NCI-H345 (cell line): ENCODE measurements at places on chromosomes 3 and 15.
A peak's percentile ranks its signal among the peaks of the same experiment; 100 is the strongest.

GRCh38 chr3:113575206-113575605, 42.9 kb downstream of the SIDT1 start:
- peak; percentile 6 for DNase-seq

- no peak for DNase-seq
These were observed 20.8 kb downstream of the STAG1 start for GRCh38 chr3:136731274-136731884.

GRCh38 chr3:132004571-132004970, 30.2 kb downstream of the CPNE4 start:
- DNase-seq, result no peak

- no peak for DNase-seq
These were observed 35.9 kb upstream of the ZNF774 start for GRCh38 chr15:90316139-90316538.

GRCh38 chr15:42798802-42799201, 61.9 kb upstream of the CDAN1 start:
- no peak for DNase-seq

- no peak for DNase-seq
These were observed 8.5 kb downstream of the CCDC9B start for GRCh38 chr15:40332113-40332781.

DNA sequence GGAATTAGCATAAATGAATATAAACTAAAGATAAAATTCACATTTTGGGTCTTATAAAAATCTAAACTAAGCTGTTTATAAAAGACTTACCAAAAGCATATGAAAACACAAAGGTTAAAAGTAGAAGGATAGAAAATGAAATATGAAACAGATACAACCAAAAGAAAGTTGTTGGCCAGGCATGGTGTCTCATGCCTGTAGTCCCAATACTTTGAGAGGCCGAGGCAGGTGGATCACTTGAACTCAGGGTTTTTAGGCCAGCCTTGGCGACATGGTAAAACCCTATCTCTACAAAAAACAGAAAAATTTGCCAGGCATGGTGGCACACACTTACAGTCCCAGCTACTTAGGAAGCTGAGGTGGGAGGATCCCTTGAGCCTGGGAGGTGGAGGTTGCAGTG, 51.0 kb downstream of the CPA3 start:
- DNase-seq, result no peak

GRCh38 chr3:135199137-135199536, 404.1 kb downstream of the EPHB1 start:
- DNase-seq, result no peak

DNA sequence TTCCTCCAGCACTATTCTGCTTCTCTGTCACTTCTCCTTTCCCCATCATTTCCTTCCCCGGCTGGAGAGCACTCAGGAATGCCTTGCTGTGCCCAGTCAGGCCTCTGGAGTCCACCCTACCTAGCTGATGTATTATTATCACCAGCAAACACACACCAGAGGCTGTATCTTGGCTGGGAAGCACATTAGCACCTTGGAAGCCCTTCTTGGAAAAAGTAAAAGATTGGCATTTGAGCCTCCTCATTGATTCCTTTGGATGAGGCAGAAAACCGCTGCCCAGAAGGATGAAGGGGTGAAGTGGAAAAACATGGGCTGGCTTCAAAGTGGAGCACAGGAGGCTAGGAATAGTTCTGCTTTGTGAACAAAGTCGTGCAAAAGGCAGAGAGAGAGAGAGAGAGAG, 244.3 kb downstream of the RPLP1 start:
- DNase-seq, result no peak

DNA sequence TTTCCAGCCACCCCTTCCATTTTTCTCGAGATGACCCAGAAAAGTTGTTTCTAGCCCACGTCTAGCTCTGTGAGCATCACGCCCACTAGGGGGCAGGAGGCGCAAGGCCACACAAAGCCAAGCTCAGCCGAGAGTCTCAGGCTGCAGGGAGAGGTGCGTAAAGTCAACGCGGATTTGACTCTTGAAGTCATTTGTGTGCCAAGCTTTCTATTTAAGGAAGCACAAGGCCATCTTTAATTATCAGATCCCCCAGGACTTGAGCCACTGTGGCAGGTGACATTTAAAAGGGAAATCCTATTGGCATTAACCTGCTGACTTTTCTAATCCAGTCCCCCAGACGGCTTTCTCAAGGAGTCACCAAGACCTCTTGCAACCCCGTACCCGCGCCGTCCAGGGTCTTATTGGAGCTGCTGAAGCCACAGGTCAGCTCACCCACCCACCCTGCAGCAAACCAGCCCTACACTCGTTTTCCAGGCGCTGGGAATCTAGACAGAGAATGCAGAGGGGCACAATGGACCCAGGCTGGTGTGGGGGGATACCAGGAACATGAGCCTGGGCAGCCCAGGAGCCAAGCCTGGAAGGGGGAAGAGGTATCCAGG, 62.1 kb downstream of the CAPN7 start:
- DNase-seq, result peak; percentile 67

- DNase-seq, result no peak
These were observed 3.7 kb upstream of the RHOV start for GRCh38 chr15:40877694-40878093.

DNA sequence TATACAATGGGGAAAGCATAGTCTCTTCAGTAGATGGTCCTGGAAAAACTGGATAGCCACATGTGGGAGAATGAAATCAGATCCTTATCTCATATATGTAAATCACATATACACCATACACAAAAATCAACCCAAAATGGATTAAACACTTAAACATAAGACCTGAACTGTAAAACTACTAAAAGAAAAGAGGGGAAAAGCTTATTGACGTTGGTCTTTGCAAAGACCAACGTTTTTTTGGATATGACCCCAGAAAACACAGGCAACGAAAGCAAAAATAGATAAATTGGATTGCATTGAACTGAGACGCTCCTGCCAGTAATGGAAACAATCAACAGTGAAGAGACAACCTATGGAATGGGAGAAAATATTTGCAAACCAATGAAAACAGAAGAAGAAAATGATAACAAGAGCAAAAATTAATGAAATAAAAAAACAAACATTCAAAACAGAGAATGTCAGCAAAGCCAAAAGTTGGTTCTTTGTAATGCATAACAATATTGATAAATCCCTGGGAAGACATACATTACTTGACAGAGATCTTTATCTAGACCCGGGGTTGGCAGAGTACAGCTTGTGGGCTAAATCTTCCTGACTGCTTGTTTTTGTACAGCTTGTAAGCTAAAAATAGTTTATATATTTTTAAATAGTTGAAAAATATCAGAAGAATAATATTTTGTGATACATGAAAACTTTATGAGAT, 86.9 kb downstream of the NEO1 start:
- no peak for DNase-seq

DNA sequence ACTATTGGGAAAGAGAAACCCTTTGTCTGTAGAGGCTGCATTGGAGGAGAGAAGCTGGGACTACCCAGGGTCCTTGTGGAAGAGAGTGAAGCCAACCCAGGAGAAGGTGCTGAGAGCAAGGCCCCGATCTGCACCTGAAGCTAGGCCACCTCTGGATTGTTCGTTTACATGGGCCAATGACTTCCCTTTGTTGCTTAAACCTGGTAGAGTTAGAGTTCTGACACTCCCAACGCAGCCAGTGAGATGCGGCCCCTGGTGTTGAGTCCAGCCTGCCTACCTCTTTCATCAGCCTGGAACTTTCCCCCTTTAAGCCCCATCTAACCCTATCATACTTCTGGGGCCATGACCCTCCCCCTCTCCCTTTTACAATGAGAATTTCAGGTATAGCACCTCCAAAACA, 30.8 kb downstream of the CCDC13 start:
- no peak for DNase-seq

DNA sequence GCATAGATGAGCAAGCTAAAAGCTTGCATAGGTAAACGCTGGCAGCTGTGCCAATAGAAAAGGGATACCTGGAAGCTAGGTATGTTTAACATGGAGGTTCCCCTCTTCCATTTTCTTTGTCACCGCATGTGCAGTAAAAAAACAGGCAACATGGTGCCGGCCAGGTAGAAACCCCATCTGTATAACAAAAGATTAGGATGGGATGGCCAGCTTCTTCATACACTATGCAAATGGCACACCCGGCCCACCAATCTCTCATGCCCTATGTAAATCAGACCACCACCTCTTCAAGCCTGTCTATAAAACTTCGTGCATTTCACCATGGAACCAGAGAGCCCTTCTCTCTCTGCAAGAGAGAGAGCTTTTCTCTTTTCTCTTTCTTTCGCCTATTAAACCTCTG, 224.3 kb upstream of the P2RY1 start:
- DNase-seq, result no peak

- no peak for DNase-seq
These were observed 77.6 kb upstream of the DLG1 start for GRCh38 chr3:197376020-197376419.

DNA sequence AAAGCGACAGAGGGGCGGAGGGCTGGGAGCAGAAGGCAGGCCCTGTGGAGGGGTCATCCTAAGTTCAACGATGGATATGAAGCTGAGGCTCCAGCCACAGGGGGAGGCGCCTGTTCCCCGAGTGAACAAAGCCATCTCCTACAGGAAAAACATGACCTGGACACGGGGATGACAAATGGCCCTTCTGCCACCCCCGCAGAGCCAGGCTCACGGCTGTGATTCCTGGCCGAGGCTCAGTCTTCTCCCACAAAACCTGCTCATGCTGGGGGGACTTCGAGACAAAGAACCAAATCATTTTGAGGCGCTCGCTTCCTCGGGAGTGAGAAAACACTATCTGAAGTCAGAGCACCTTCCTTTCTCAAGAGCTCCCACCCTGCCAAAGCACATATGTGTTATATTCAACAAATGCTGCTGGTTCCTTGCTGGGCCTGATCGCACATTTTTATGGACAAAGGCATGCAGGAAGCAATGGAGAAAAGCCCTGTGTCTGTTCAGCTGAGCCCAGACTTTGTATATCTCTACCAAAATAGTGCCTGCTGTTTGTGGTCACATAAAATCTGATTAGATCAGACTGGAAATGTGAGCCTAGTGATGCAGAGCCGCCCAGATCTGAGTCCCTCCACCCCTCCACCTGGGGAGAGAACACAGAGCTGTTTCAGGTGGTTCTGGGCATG, 5.6 kb downstream of the RBP1 start:
- DNase-seq, result peak; percentile 53

DNA sequence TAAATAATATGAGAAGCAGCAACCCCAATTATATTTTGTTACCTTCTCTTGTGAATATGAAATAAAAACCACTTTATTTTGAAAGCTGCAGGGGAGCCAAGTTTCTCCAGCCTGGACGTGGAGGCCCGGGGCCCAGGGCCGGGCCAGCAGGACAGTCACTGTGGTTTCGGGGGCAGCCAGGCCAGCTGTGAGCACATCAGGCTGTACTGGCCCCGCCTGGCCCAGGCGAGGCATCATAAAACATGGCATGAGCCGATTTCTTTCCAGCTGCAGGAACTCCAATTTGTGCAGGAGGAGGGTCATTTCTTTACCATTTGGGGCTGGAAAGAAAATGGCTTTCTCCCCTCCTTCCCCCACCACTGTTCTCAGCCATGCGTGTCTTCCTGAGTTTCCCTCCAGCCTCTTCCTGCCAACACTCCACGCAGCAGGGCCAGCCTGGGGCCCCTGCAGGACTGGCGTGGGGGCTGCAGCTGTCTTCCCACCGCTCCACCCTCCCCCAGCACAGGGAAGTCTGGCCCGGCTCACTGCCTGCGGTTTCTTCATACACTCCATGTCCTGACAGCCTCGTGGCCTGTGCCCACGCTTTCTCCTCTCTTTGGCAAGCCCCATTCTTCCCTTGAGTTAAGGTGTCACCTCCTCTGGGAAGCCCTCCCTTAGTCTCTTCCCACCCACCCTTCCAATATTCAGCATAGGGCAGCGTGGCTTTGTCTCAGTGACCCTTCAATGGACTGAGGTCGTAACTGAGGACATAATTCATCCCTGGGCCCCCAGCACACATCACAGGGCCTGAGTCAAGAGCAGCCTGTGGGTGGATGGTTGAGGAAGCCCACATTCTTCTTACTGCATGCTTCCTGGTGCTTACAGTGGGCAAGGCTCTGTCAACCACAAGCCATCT, 135.8 kb downstream of the CHSY1 start:
- no peak for DNase-seq

GRCh38 chr3:20047341-20047779, 7.1 kb downstream of the KAT2B start:
- no peak for DNase-seq

DNA sequence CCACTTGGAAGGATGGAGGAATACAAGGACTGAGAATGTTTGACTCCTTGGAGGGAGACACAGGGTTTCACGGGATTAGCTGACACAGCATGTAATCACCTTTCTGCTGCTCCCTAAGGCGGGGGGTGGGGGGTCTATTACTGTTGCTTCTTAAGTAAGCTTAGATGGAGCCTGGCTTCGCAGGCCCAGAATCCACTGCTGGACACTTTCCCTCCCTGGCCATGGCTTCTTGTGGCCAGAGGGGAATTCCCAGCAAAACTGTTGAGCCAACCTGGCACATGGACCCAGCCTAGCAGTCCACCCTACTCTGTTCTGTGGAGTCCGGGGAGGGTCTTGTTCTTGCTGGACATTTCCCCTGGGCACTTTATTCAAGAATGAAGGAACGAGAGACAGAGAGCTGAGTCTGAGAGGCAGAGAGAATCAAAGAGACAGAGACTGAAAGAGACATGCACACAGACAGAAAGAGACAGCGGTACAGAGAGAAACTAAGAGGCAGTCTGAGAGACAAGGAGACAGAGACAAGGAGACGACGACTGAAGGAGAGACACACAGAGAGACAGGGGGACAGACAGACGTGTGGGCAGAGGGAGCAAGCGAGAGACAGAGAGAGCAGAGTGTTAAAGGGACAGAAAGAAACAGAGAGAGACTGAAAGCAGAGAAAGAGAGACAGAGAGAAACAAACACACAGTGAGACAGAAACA, 55.6 kb upstream of the DLG1 start:
- no peak for DNase-seq

DNA sequence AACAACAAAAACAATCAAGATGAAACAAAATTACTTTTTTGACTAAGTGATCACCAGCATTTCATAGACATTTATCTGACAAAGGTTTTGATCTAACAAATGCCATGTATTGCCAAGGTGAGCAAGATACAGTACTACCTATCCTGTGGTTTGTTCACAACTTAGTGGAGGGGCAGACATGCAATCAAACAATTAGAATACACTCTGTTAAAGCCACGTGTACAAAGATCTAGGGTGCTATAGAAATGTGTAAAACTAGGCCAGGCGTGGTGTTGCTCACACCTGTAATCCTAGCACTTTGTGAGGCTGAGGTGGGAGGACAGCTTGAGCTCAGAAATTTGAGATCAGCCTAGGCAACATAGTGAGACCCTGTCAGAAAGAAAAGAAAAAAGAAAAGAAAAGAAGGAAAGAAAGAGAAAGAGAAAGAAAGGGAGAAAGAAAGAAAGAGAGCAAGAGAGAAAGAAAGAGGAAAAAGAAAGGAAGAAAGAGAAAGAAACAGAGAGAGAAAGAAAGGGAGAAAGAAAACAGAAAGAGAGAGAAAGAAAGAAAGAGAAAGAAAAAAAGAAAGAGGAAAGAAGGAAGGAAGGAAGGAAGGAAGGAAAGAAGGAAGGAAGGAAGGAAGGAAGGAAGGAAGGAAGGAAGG, 1.4 kb upstream of the TRIM69 start:
- DNase-seq, result no peak
